ENCODE measurements at places on chromosomes 6 and 20. TPM values are rescaled to one million over a fixed set of nuclear protein-coding genes. Genes with fewer than 3 reads are reported as not detected.

The PERP gene
- 4.3 TPM for total RNA-seq

The ARFGEF3 gene
- 0.72 TPM for total RNA-seq

The LGSN gene
- not detected for total RNA-seq

The WFDC2 gene
- 0.83 TPM for total RNA-seq

The CDH22 gene
- total RNA-seq, result not detected

The SEC63 gene
- total RNA-seq, result 78.3 TPM
